ENCODE measurements at places on chromosomes 3 and 15. TPM values are rescaled to one million over a fixed set of nuclear protein-coding genes. Genes with fewer than 3 reads are reported as not detected.

- no peak for DNase-seq
Measured at GRCh38 chr3:5430701-5431100, 243.2 kb downstream of the EDEM1 start.

- DNase-seq, result no peak
Measured at GRCh38 chr3:11290743-11291680, 18.8 kb downstream of the ATG7 start.

DNA sequence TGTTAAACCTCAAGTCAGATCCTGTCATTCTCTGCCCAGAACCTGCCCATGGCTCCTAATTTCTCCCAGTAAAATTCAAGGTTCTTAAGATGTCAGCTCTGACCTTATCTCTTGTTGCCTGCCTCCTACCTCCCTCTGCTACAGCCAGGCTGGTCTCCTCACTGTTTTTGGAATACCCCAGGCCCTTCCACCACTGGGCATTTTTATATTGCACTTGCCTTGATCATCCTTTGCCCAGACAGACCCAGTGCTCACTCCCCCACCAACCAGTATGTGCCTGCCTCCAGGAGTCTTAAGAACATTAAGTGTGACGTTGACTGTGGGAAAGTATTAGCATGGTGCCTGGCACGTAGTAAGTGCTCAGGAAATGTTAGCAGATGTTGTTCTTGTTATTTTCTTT, 3.1 kb downstream of the MITF start:
- DNase-seq, result no peak

- DNase-seq, result no peak
Measured at GRCh38 chr3:124856677-124857076, 30.5 kb downstream of the ITGB5 start.

The EIF2B5 gene
- 28.3 TPM for polyA plus RNA-seq

- no peak for DNase-seq
Measured at GRCh38 chr15:84987949-84988624, 6.4 kb downstream of the PDE8A start.

Data from right cardiac atrium (tissue), 5 donors.